Skeletal muscle tissue (tissue), 5 donors: ENCODE measurements at places on chromosomes 3 and 15. TPM values are rescaled to one million over a fixed set of nuclear protein-coding genes. Genes with fewer than 3 reads are reported as not detected.

IMP3 gene
- total RNA-seq: 54.3 TPM

BNIP2 gene
- 50.1 TPM for total RNA-seq

MSL2 gene
- 16.2 TPM for total RNA-seq

HIGD2B gene
- total RNA-seq: not detected

IQCH gene
- total RNA-seq: 3.1 TPM

GPR176 gene
- 6.3 TPM for total RNA-seq

TGM4 gene
- total RNA-seq: not detected

ITGA11 gene
- 5.7 TPM for total RNA-seq

SNTN gene
- not detected for total RNA-seq

LYZL4 gene
- total RNA-seq: not detected
